ENCODE measurements at places on chromosomes 7 and 10.

DNA sequence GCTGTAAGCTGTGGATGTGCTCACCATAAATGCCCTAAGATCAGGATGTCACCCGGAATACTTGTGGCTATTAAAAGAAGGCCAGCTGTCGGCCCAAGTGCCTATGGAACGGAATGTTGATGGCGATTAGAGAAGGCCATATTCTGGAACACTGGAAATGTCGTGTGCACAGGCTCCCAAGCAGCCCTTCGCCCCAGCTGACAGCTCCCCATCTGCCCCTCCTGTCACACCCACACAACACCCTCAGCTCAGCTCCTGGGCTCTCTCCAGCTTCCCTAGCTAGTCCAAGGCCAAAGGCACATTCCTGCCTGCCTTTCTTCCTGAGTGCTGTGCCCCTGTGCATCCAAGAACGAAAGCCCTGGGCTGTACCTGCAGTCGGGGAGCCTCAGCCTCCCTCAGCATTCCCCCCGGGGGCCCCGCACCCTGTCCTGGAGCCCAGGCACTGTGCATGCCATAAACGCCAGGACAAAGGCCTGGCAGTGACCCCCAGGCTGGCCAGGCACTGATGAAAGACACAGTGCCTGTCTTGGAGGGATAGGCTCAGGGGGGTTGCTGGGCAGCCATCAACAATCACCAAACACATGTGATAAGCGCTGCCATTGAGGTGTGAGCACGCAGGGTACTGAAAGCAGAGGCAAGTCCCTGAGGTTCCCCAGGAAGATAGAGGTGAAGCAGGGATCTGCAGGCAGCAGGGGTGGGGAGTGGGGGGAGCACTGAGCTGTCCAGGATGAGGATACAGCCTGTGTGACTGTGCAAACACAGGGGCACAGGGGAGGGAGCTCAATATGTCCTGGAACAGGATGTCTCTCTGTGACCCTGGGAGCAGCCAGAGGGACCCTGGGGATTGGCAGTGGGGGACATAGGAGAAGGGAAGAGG is 3.7 kb upstream of the LDB3 start:
- DNase-seq = no peak

- DNase-seq = no peak
These were observed 114.3 kb downstream of the CDK14 start for GRCh38 chr7:90710466-90710850.

DNA sequence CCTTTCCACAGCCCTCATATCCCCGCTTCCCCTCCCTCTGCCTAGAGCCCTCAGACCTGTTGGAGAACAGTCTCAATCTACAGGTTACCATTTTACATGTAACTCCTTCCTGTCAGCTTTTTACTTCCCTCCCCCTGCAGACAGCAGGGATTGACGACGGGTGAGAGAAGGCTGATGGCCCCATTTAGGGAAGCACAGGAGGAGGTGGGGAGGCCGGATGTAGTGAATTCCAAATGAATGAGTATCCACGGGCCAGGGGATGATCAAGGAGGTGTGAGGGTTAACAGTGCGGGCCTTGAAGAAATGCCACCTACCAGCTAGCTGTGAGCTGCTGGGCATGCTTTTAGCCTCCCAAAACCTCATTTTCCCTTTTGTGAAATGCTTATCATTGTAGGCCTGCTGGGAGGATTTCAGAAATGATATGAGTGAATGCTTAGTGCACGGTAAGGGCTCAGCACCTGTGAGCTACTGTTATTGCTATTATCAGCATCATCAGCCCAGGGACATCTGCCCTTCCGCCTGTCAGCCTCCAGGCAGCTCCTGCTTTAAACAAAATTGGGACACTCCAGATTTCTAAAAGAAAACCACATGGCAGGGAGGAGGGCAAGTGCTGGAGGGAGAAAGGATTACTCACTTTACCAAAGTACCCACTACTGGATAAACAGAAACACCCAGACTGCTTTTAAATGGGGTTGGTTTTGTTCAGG is 6.5 kb upstream of the NANOS1 start:
- DNase-seq = no peak

DNA sequence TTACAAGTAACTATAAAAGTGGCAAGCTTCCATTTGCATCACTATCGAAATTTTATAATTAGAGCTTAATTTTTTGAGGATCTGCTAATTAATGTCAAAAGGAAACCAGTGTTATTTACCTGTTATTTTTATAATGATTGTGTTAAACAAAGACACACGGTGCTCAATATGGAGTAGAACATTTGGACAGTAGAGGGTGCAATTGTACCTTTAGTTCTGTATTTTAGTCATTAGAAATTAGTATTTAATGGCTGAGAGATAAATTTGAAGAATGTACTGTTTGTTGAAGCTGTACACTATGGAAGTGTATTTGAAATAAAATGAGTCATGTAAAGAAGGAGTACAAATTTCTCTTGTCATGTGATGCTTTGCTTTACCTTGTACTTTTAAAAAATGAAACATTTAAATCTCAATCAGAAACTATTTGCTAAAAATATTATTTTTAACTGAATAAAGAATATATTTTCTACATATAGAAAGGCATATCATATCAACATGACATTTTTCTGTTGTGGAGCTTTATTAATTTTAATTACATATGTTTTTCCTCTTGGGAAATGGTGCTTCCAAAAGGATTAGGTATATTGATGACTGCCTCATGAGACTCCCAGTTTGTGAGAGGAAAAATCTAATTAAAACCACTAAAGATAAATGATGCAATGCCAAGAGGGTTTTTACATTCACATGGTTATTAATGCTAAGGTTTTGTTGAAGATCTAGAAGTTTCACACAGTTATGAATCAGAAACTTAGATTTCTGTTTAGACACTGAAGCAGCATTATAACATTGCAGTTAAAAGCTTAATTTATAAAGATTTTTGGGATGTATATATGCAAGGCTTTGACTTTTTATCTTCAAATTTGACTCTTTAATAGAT is 10.4 kb upstream of the PRKG1 start:
- DNase-seq = no peak

- no peak for DNase-seq
These were observed 496.1 kb downstream of the ANKRD7 start for GRCh38 chr7:118720632-118721031.

Data from activated effector memory CD4-positive, alpha-beta T cell treated with anti-CD3 and anti-CD28 coated beads, Interleukin-2, amount 50 U/mL, for 16 hours (primary cell).